ENCODE measurements at places on chromosomes 13 and 19.

GRCh38 chr19:19485161-19485997 is 30.0 kb downstream of the TSSK6 start:
- DNase-seq = peak; percentile 47

DNA sequence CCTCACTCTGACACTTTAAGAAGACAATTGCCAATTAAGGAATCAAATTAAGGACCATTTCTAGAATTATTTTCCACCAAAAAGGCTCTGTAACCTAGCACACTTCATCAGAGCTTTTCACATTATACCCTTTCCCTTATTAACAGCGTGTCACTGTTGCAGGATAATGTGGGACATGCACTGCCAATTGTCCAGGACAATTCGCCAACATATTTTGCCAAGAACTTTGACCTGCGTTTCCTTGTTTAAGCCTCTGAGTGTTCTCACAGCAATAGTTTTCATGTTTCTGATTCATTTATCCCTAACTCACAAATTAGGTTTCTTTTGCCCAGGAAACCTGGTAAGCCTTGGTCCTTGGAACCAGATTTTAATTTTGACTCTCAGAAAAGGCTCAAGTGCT is 13.3 kb downstream of the COL4A1 start:
- DNase-seq = no peak

GRCh38 chr13:95784161-95784899 is 107.4 kb downstream of the DNAJC3 start:
- peak; percentile 87 for DNase-seq

- DNase-seq = peak; percentile 81
Measured at GRCh38 chr13:90686442-90686841, 661.0 kb upstream of the MIR17HG start.

DNA sequence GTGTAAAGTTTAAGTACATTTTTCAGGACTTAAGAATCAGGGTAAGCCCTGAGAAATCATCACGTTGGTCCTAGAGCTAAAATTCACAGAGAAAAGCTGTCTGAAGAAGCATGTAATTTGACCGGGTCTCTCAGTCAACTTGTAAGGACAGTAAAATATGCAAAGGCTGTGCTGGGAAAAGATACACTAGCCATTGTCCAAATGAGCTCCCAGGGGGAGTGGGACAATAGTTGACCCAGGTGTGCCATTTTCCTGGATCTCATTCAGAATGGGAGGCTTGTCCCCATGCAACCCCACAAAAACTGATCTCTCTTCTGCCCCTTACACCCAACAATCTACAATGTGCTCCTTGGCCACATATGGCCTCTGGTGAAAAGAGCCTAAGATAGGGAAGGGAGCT is 437.9 kb downstream of the KLF12 start:
- DNase-seq = no peak

- no peak for DNase-seq
Measured at GRCh38 chr13:95937714-95938320, 115.4 kb downstream of the UGGT2 start.

DNA sequence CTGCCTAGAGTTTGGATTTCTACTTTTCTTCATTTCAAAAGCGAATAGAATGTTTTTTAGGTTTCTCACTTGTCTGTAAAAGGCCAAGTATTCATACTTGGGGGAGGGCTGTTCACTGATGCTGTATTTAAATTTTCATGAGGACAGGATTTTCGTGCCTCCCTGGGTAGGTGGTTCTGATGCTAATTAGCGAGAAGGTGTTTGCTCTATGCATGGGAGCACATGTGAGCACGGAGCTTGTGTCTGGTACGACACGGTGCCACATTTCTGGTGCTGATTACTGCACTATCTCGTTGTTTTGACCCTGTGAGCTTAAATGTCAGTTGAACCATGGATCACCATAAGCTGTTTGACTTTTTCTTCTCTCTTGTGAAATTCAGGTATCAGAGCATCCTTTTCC is 45.8 kb downstream of the MTUS2 start:
- DNase-seq = no peak

DNA sequence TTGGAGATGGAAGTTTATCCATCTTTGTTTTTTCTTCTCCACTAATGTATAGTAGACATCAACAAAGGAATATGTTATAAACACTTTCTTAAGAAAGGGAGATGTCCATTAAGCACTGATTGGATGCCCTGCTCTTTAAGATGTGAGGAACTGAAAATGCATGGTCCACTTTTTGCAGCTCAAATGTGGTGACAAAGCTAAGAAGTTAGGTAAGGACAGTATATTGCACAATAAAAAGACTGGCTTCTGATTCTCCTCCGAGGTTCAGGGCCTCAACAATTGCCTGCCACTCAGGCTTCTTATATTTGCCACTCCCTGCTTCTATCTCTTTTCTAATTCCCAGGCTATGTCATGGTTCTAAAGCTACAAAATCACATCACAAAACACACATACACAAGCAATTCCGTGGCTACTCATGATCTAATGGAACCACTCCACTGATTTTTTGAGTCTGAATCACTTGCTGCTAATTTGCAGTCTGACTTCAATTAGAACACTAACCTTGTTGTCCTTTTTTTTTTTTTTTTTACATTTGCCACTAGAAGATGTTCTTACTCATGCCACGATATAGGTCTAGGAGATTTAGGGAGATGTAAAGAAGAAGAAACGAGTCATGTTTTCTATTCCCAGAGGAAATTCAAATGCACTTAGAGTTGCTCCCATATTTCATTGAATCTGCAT is 29.6 kb upstream of the TNFSF11 start:
- peak; percentile 32 for DNase-seq

- DNase-seq = no peak
Measured at GRCh38 chr19:10126213-10126639, 6.5 kb upstream of the EIF3G start.

GRCh38 chr13:41032691-41033376 is 13.7 kb upstream of the ELF1 start:
- no peak for DNase-seq

DNA sequence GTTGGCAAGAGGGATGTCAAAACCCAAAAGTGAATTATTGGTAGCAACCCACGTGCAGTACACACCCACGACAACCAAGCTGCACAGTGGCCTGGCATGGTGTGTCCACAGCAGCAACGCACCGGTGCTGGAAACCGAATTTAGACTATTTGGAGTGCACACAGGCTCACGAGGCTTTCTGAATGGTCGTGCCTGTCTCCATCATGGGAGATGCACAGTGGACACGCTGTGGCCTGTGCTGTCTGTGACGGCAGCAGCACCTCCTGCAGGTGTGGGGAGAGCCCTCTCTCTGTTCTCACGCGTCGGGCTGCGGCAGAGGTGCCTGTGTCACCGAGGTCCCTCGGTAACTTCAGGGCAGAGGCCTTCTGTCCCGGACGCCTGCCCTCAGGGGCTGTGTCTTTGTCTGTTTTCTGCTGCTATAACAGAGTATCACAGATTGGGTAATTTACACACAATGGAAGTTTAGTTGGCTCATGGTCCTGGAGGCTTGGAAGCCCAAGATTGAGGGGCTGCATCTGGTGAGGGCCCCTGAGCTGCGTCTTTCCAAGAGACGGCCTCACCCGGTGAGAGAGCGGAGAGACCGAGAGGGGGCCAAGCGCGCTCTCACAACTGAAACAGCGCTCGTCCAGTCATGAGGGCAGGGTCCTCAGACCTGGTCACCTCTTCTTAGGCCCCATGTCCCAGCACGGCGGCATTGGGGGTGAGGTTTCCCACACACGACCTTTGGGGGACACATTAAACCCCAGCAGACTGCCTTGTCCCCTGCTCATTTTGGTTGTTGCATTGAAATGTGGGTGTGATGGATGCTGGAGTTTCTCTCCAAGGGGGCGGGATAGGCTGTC is 9.1 kb upstream of the MCF2L start:
- no peak for DNase-seq

GRCh38 chr19:45395821-45396617 is 8.8 kb downstream of the PPP1R13L start:
- no peak for DNase-seq

DNA sequence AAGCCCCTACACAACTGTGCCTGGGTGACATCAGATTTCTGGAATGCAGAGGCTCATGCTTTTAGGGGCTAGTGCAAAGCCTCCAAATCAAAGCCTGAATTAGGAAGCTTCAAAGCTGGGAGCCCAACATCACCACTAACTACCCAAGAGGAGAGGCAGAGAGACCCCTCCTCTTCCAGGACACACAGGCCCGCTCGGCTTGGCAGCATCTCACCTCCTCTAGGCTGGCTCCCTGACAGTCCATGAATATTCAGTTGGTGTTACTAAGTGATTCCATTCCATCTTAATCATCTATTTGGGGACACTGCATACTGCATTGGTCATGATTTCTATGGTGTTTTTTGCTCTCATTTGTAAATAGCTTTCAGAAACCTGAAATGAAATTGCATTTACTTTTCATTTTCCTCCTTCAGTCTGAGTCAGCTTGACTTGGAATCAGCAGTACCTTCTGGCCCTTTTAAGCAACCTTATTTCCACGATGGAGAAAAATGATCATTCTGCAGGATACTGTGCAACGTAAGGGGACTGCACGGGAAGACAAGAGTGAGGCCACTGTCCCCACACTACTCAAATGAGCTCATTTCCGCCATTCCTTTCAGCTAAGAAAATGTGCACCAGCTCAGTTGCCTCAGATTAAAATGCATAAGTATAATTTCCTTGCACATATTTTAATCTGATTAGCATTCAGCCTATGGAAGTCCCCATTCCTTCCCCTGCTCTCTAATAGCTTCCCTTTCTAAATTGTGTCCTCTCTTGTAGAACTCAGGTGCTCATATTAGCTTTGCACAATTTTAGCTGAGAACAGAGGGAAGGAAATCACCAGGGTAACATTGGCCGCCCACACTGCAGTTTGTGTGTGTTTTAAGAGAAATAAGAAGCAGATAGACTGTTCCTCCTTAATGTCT is 219.9 kb downstream of the RFC3 start:
- peak; percentile 15 for DNase-seq

- peak; percentile 20 for DNase-seq
Measured at GRCh38 chr13:43143591-43143990, 120.2 kb downstream of the DNAJC15 start.

GRCh38 chr13:109989155-109989554 is 202.8 kb upstream of the IRS2 start:
- peak; percentile 82 for DNase-seq

DNA sequence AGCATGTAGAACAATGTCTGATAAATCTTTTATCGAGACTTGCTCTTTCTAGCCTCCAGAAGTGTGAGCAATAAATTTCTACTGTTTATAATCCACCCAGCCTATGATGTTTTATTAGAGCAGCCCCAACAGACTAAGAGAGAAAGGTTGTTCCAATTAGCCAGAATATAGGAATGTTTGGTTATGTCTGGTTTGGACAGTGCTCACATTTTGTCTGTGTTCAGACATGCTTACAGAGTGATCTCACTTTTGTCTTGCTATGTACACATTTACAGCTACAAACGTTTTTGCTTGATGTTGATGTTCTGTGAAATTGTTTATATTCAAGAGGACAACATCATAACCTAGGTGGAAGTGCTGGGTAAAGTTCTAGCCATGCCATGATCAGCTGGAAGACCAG is 18.0 kb upstream of the EVI5L start:
- DNase-seq = no peak

DNA sequence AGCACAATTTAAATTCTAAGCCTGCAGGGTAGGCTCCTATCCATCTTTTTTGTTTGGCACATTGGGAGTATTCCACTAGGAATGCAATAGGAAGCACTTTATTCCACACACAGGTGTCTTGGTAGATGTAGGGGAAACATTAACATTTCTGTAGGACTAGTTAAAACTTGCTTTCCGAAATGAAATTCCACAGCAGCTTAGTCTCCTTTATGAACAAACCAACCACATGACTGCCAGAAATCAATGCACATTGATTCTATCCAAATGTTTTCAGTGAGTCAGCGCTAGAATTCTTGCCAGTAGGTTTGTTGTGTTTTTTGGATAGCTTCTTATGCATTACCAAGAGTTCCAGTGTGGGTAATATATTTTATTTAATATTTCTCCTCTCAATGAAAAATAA is 207.9 kb upstream of the CSNK1A1L start:
- peak; percentile 98 for DNase-seq

- DNase-seq = no peak
Measured at GRCh38 chr13:24279327-24280110, 29.9 kb upstream of the C1QTNF9 start.

GRCh38 chr13:55577082-55577846 is 1563.5 kb upstream of the PRR20A start:
- DNase-seq = no peak

DNA sequence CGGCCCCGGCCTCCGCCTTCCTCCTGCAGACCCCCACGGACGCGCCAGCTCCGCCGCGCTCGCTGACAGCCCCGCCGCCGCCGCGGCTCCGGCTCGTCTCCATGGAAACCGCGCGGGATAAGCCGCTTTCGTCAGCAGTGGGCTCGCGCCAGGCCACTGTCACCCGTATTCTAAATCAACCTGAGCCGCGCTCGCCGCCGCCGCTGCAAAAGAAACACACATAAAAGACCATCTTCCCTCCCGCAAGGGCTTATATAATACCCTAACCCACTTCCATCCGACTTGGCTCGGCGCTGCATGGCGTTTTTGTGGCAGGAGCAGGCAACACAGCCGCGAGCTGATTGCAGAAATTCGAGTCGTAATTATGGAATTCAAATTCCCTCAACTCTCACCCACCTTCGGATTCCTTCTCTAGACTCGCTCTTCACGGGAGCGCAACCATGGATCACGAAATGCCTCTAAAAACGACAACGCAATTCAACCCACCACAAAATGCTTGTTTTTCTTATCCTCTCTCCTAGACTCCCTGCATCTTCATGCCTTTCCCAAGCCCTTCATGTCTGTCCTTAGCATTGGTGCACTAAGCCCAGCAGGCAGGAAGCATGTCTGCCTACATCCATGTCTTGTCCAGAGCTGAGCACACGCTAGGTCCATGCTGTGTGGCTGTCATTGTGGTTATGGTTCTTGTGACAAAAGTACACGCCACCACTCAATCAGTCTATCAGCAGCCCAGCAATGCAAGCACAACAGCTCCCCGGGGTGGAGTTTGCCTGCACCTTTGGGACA is at the start of gene AMER2:
Gene AMER2 (minus strand): TSS at position 772 of the 786 bp plus-strand sequence. CDS start 669 bp downstream, at position 103.
- DNase-seq = peak; percentile 12

DNA sequence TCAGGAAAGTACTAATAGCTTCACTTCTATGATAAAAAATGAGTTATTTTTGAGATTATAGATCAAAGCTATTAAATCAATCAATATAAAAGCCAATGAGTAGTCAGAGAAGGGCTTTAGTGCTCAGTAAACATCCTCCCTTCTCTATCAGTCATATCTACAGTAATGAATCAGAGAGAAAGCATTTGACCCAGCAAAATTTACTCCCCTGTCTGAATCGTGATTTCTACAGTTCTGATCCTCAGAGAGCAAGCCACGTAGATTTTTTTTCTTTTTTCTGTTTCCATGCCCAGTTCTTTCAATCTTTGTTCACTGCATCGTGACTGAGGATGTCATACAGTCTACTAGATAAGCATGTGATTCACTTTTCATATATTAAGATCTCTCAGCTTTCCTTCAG is 16.2 kb upstream of the MBNL2 start:
- DNase-seq = peak; percentile 65
